Vagina (tissue), 2 donors: ENCODE measurements at places on chromosomes 2 and 18.
A peak's percentile ranks its signal among the peaks of the same experiment; 100 is the strongest.

GRCh38 chr2:239113615-239114014, 265.7 kb downstream of the TWIST2 start:
- DNase-seq, result no peak

- DNase-seq, result no peak
Measured at GRCh38 chr2:192197357-192197756, 2.6 kb upstream of the TMEFF2 start.

DNA sequence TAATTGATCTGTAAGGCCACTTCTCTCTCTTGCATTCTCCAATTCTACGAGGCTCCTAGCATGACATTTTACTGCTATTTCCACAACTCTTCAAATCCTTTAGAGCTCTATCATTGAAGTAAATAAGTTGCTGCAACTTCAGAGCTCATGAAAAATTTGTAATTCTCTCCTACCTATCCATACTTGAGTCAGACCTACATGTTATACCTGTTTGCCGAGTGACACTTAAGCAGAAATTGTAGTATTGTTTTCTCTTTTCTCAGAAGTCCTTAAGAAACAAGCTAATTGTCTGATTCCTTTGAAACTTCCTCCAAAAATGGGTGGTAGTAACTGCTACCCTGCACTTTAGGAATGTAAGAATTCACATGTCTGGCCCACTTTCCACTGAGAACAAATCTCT, 26.1 kb downstream of the GALM start:
- DNase-seq, result no peak

DNA sequence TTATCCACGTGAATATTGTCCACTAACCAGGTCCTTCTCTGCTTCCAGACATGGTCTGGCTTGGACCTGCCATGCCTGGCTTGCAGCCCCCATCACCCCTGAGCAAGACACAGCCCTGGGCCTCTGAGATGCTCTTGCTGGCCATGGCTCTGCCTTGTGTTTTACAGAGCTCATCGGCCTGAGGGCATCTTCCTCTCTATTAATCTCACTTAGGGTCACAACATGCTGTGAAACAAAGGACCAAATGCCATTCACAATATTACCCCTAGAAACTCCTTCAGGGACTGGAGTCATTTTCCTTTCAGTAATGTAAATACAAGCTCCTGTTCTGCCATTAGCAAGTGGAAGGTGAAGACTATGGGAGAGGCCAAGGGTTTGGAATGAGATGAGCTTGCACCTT, 6.8 kb upstream of the TPO start:
- peak; percentile 64 for DNase-seq
